Panc1 (cell line): ENCODE measurements at places on chromosomes 1 and 21. TPM values are rescaled to one million over a fixed set of nuclear protein-coding genes. Genes with fewer than 3 reads are reported as not detected.

TMEM82 gene
- not detected for total RNA-seq

GCSAML gene
- total RNA-seq, result not detected

CLDN8 gene
- total RNA-seq, result not detected

ST6GALNAC5 gene
- total RNA-seq, result not detected

GPR52 gene
- total RNA-seq, result 0.87 TPM

DNA sequence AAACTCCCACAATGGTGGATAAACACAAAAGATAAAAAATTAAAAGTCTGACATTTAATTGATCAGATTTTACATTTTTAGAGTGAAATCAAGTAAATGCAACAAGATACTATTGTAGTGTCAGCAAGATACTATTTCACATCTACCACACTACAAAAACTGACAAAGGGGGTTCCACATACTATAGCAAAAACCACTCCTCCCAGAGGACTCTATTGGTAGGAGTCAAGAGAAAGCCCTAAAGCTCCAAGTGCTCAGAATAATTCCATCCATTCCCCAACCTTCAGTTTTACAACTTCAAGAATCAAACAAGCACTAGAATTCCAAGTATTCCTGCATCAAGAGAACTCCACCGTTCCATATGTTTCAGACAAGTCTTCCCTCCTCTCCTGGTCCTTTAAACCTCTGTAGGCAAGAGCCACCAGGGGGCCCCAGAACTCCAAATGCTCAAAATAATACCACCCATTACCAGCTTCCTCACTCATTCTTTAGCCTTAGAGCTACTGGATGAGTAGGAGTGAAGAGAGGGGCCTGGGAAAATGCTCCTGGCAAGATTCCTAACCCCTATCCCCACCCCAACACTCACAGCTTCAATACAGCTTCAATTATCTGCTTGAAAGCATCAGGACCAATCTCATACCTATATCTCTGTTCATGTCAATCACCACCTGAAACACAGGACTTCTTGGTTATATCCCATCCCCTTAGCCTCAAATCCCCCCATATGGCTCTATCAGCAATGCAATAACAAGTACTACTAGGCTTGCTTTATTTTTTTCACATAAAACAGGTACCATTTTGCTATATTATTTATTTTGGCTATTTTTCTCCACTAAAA is 9.9 kb downstream of the TOR1AIP2 start:
- no peak for DNase-seq
- no peak overlapping the region for H3K4me3 ChIP-seq
- peaks cover 31% of the 10 kb centered on the region for H3K36me3 ChIP-seq
- no peaks in the 10 kb centered on the region for H3K27me3 ChIP-seq

- H3K4me1 ChIP-seq, result no peaks in the 10 kb centered on the region
- no peaks in the 10 kb centered on the region for H3K27me3 ChIP-seq
- H3K36me3 ChIP-seq, result no peaks in the 10 kb centered on the region
- H3K27ac ChIP-seq, result no peak overlapping the region
- H3K4me3 ChIP-seq, result no peak overlapping the region
- no peak for DNase-seq
Observed at GRCh38 chr21:39632796-39633442, 20.2 kb downstream of the B3GALT5 start.

GRCh38 chr21:14956807-14957206 is 108.0 kb downstream of the NRIP1 start:
- H3K36me3 ChIP-seq, result no peaks in the 10 kb centered on the region
- no peaks in the 10 kb centered on the region for H3K27me3 ChIP-seq
- H3K4me3 ChIP-seq, result no peak overlapping the region
- H3K4me1 ChIP-seq, result no peaks in the 10 kb centered on the region
- no peak for DNase-seq

DNA sequence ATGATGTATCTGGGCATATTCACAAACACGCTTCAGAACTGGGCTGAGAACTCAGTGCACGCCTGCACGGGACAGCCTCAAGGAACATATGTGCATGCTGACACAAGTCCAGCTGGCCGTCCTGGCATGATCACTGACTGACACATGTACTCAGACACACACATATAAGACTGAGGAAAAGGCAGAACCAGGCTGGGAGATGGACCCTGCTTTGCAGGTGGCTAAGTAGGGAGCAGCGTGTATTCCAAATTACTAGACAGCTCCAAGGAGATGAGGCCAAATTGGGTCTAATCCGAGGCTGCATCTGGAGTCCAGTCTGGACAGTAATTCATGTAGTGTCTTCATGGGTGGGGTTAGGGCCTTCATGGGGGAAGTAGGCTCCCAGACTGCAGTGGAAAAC is 41.4 kb upstream of the GJB5 start:
- DNase-seq, result no peak
- no peaks in the 10 kb centered on the region for H3K4me1 ChIP-seq
- H3K4me3 ChIP-seq, result no peak overlapping the region
- H3K36me3 ChIP-seq, result no peaks in the 10 kb centered on the region
- H3K27me3 ChIP-seq, result peaks cover 1% of the 10 kb centered on the region; the same call in 1 of the 2 replicates

DNA sequence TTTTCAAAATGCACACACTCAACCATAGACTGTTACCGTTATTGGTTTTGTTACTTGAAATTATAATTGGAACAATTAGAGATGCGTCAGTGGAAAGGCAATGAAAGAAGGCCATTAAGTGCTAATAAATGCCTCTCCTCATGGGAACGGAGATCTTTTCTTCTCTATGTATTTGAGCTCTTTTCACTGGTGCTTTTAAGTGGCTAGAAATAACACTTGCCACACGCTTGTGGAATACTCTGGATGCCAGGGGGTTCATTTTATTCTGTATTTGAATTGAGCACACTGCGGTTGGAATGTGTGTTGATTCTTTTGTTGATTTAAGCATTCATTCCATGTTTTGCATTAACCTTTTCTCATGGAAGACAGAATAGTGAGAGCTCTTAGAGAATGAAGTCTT is 68.4 kb downstream of the DNM3 start:
- H3K4me1 ChIP-seq, result no peaks in the 10 kb centered on the region
- H3K27ac ChIP-seq, result no peak overlapping the region
- no peak overlapping the region for H3K4me3 ChIP-seq
- no peak for DNase-seq
- H3K27me3 ChIP-seq, result no peaks in the 10 kb centered on the region
- H3K36me3 ChIP-seq, result no peaks in the 10 kb centered on the region

DNA sequence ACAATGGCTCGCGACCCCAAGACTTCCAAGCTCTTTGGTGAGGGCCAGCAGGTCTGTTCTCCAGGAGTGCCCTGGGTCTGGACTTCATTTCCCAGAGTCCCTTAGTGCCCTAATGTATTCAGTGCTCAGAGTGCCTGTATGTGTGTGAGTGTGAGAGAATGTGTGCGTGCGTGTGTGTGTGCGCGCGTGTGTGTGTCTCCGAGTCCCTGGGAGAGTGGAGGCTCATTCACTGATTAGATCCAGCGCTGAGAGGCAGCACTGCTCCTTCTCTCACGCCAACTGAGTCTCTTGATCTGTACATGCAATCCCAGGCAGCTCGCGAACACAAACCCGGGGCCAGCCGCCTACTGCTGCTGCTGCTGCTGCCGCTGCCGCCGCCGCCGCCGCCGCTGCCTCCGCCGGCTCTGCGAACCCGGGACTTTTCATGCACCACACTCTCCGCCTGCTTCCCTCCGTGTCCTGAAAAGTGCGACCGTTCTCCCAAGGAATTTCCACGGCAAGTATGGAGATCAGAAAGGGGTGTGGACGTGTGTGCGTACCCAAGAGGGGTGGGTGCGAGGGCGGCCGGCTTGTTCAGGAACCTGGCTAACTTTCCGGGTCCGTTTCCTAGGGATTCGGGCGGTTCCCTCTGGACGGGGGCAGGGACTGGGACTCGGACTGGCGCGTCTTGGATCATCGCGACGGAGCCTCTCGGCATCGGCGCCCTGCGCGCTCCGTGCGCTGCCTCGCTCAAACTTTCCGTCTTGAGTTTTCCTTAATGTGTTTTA is at the start of gene RNF220:
TSS of gene RNF220 (plus strand) at position 225 of the 767 bp plus-strand sequence.
- H3K4me3 ChIP-seq, result peak within 1 kb of the TSS; percentile 84
- H3K27ac ChIP-seq, result peak within 1 kb of the TSS; percentile 82
- H3K27me3 ChIP-seq, result no peaks in the 10 kb centered on the region

DNA sequence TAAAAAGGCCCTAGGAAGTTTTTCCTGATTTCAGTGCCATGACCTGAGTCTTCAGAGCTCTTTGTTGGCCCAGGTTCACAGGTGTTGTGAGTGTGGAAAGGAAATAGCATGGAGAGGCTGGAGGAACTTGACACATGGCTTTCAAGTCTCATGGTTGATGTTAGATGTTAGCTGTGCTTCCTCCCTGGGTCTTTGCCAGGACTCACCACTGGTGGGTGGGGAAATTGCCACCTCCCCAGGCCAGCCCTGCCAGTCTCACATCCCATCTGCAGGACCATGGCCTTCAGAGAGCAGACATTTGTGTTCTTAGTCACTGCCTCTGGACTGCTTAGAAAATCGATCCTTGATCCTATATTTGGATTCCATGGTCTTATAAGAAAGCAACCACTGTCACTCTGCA is 383.2 kb downstream of the DISC1 start:
- H3K27me3 ChIP-seq, result no peaks in the 10 kb centered on the region; the same call in 1 of the 2 replicates
- no peaks in the 10 kb centered on the region for H3K4me1 ChIP-seq
- H3K4me3 ChIP-seq, result no peak overlapping the region
- H3K27ac ChIP-seq, result no peak overlapping the region
- no peaks in the 10 kb centered on the region for H3K36me3 ChIP-seq
- no peak for DNase-seq

GRCh38 chr1:125064481-125064880 is 3879.7 kb downstream of the SRGAP2C start:
- no peak for DNase-seq
- no peaks in the 10 kb centered on the region for H3K27me3 ChIP-seq
- no peaks in the 10 kb centered on the region for H3K4me1 ChIP-seq
- no peak overlapping the region for H3K4me3 ChIP-seq
- no peak overlapping the region for H3K27ac ChIP-seq
- H3K36me3 ChIP-seq, result no peaks in the 10 kb centered on the region

- DNase-seq, result no peak
- no peaks in the 10 kb centered on the region for H3K4me1 ChIP-seq
- 0 out of 2 replicates have a peak, but pooled peaks cover 2% of the 10 kb centered on the region for H3K27me3 ChIP-seq
- H3K27ac ChIP-seq, result no peak overlapping the region
- no peak overlapping the region for H3K4me3 ChIP-seq
- H3K36me3 ChIP-seq, result no peaks in the 10 kb centered on the region
Observed at GRCh38 chr1:34444516-34444915, 267.8 kb downstream of the C1orf94 start.

DNA sequence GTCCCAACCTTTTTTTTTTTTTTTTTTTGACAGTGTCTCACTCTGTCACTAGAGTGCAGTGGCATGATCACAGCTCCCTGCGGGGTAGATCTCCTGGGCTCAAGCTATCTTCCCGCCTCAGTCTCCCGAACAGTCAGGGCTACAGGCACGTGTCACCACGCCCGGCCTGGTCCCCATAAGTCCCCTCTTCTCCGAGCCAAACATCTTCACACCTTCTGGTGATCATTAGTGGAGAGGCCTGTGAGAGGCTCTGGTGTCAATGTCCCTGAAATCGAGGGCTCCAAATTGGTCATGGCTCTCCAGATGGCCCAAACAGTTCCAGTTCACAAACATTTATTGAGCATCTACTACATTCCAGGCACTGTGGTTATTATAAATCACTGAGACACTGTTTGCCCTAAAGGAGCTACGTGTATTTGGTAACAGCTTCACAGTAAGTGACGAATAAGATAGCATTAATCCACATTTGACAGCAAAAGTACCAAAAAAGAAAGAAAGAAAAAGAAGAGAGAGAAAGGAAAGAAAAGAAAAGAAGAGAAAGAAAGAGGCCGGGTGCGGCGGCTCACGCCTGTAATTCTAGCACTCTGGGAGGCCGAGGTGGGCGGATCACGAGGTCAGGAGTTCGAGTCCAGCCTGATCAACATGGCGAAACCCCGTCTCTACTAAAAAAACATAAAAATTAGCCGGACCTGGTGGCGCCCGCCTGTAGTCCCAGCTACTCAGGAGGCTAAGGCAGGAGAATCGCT is 867 bp upstream of the TIMM17A start:
- DNase-seq, result no peak
- H3K27me3 ChIP-seq, result no peaks in the 10 kb centered on the region
- H3K4me1 ChIP-seq, result peaks cover 4% of the 10 kb centered on the region
- peak overlapping the region; percentile 97 for H3K27ac ChIP-seq
- peaks cover 23% of the 10 kb centered on the region for H3K36me3 ChIP-seq
